ENCODE measurements at places on chromosomes 7 and 10.

DNA sequence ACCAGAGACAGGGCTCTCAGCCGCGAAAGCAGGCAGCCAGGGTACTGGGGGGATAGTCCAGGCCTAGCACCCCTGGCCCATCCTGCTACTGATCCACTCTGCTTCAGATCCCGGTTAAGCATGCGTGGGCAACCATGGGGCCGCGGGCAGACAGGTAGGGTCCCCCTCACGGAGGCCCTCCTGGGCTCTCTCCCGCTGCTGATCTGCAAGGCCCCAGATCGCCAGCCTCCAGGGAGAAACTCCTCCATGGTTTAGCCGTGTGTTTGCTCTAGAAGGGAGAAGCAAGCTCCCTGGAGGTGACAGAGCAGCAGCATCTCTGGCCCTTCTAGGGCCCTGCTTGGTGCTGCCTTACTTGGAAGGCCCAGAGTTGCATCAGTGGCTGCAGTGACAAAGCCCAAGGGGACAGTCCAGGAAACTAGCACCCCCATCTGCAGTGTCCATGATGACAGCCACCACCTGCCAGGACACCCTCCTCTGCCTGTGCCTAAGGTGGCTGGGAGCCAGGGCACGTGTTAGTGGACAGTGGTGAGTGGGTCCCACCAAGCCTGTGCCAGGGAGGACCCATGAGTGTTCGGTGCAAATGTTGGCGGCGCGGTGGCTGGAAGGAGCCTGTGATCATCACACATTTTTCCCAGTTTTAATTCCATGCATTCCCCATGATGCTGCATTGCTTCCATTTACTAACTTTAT is 29.2 kb downstream of the CALML5 start:
- no peak for DNase-seq

- no peak for DNase-seq
Measured at GRCh38 chr7:13800694-13801448, 188.6 kb downstream of the ETV1 start.

- DNase-seq, result peak; percentile 48
Measured at GRCh38 chr10:100341953-100342626, 4.9 kb upstream of the SCD start.

- no peak for DNase-seq
Measured at GRCh38 chr10:77582710-77583115, 54.9 kb downstream of the KCNMA1 start.

DNA sequence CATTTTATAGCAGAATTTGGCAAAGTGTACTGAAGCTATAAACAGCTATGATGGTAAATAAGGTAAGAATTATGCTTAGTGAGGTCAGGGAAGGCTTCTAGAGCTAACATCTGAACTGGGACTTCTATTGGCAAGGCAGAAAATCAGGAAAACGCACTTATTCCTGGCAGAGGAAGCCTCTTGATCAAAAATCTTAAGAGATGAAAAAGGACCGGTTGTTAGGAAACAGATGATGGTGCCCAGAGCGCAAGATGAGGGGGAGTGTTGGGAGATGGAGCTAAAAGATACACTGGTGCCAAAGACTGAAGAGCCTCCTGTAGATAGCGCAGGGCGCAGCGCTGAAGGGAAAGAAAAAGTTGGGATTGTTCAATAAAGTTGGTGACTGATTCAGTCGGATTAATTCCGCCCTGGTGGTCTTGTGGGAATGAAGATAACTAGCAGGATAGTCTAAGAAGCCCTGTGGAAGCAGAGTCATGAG is 550 bp upstream of the CALU start:
- DNase-seq, result peak; percentile 18

DNA sequence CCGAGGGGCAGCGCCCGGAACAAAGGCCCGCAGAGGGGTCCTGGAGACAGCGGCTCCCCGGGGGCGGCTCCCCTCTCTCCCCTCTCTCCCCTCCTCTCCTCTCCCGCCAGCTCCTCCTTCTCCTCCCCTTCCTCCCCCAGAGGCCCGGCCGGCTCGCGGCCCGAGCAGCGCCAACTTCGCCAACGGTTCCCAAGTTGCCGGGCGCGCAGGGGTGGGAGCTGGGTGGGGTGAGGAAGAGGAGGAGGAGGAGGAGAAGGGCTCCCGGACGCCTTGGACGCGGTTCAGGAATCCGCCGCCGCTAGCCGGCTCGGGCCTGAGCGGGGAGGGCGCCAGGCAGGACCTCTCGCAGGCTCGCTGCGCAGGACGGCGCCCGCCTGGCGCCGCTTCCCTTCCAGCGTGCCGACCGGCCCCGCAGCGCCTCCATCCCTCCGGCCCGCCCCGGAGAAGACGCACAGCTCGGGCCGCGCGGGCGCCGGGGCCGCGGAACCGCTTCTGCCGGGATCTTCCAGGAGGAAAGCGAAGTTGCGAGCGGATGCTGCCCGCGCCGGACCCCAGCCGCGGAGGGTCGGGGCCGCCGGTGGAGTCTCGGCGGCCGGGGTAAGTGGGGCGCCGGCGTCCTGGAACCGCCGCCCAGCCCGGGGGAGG is at the start of gene CHST3:
Gene CHST3 (plus strand): TSS at position 298 of the 645 bp plus-strand sequence. CDS start 41,448 bp downstream, outside the sequence.
- no peak for DNase-seq

- DNase-seq, result peak; percentile 43
Measured at GRCh38 chr10:5971315-5971832, 6.0 kb downstream of the IL15RA start.

DNA sequence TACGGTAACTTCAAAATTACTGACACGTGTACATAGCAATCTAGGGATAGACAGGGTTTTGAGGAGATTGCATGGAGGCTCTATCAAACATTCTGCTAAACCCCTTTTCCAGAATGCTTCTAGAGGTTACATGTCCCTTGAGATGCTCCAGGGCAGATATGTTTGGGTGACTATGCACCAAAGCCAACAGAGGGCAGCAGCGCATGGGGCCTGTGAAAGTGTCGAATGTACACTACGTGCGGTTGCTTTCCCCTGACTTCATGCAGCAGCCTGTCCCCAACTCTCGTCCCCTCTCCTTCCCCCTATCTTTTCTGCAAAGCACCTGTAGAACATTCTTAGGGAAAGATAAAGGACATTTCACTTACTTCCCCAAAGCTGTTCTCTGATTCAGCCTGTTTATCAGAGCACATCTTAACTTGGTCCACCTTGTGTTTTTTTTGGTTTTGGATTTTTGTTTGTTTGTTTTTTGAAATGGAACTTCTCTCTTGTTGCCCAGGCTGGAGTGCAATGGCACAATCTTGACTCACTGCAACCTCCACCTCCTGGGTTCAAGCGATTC is 90.2 kb downstream of the UBE3C start:
- peak; percentile 29 for DNase-seq

DNA sequence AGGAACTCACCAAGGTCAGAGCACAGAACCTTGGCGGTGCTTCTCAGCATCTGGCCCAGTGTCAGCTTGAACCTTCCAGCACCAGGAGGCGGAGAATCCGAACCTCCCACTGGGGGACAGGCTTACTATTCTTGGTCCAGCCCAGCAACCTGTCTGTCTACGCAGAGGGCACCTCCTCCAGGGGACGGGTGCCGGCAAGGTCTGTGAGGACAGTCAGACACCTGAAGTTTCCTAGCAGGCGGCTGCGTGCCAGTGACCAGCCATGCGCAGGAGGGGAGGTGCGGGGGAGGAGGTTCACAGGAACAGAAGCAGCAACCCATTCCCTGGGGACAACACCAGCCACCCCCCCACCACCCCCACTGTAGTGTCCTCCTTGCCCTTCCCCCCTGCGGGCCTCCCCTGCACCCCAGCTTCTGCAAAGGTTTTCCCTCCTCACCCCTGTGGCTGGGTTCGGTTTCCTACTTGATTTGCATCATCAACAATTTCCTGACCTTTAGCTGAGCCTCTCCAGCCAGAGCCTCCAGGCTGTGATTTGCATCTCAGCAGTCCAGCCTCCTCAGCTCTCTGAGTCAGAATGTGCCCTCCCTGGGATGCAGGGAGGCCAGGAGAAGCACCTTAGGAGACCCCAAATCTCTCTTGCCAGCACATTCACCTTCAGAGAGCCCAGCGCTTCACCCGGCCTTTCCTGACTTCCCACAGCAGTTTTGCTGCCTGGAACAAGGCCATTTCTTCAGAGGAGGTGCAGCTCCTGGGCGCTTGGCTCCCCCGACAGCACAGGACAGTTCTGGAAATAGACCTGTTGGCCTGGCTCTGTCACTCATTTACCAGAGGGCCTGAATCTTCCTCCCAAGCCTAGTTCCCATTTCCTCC is 107.5 kb upstream of the NPS start:
- no peak for DNase-seq

DNA sequence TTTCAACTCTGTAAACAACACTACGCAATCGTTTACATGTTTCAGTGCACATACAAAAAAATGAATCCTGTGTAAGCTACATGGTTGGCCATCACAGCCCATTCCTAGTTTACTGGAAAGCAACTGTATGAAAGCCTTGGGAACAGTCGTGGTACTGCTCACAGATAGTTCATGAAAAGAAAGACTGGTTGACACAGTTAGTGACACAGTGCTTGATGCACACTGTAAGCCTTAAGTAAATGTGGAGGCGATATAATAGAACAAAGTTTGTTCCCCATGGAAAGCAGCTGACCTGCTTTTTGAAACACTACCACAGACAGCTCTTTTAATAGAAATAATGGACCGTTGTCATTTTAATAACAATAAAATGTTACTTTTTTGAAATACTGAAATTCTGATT is 5.1 kb downstream of the CACNA2D1 start:
- no peak for DNase-seq

DNA sequence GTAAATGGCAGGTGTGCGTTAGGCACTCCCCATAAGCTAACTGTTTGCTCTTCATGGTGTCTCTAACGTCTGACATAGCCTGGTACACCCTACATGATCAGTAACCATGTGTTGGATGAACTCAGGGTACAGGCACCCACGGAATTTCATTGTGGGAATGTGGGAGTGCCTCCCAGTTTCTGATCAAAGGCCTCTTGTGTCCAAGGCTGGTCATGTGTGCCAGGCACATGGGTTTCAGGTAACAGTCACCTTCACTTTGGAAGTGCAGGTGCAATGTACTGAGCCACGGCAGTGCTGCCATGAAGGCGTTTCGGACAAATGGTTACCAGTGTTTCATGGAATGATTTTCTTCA is 298.3 kb downstream of the DNAJB6 start:
- no peak for DNase-seq

DNA sequence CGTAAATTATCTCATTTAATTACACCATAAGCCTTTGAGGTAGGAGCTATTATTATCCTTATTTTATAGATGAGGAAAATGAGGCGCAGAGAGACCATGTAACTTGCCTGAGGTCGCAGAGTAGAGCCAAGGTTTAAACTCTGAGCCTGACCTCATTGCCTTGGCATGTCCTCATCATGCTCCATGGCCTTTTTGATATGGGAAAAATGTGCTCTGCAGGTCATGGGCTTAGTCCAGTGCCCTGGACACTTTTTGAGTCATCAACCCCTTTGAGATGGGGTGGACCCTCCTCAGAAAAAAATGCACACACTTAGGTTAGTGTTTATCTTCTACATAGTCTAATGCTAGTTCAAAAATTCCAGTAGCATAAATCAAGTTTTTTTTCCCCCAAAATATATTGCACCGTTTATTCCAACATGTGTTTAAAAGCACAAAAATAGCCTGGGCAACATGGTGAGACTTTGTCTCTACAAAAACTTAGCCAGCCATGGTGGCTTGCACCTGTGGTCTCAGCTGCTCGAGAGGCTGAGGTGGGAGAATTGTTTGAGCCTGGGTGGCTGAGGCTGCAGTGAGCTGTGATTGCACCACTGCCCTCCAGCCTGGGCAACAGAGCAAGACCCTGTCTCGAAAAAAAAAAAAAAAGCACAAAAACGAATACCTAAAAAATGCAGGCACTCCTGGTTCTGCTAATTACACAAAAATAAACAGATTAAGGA is 28.6 kb upstream of the TMEM178B start:
- DNase-seq, result no peak

GRCh38 chr7:89183712-89184111 is 388.2 kb upstream of the TEX47 start:
- DNase-seq, result no peak

DNA sequence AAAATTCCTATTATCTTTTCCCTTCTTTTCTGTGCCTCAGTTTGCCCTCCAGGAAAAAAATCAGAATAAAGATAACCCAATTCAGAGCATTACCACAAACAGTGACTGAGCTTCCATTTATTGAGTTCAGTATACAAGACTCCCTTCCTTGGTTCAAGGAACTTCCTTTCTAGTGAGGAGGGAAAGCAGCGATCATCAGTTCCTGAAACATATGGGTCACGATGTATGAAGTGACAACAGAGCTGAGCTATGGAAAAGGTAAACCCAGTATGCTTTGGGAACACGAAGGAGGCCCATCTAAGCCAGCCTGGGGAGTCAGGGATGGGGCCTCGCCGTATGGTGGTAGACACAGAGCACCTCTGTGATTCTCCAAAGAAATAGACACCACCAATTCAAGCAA is 15.8 kb downstream of the C10orf71 start:
- DNase-seq, result no peak

GRCh38 chr10:15801641-15802040 is 58.7 kb downstream of the MINDY3 start:
- DNase-seq, result no peak

GRCh38 chr7:77439572-77439971 is 23.4 kb upstream of the GSAP start:
- no peak for DNase-seq

GRCh38 chr10:88966797-88967196 is 14.2 kb upstream of the ACTA2 start:
- DNase-seq, result no peak

DNA sequence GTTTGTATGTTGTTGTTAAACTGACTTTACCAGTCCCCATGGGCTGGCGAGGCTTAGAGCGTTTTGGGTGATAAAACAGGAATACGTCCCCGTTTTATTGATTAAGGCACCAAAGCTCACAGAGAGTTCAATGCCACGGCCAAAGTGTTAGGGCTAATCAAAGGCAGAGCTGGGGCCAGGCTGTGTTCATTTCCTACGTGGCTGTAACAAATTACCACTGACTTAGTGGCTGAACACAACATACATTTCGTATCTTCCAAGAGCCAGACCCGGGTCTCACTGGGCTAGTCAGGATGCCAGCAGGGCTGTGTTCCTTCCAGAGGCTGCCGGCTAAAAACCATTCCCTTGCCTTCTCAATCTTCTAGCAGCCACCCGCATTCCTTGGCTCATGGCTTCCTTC is 94.4 kb upstream of the HABP2 start:
- no peak for DNase-seq

- no peak for DNase-seq
Measured at GRCh38 chr10:61547297-61547696, 94.1 kb upstream of the TMEM26 start.
